ENCODE measurements at places on chromosomes 12 and 14. TPM values are rescaled to one million over a fixed set of nuclear protein-coding genes. Genes with fewer than 3 reads are reported as not detected.

GRCh38 chr12:22880331-22880730 lies 255.4 kb downstream of the ETNK1 start:
- DNase-seq: no peak

DNA sequence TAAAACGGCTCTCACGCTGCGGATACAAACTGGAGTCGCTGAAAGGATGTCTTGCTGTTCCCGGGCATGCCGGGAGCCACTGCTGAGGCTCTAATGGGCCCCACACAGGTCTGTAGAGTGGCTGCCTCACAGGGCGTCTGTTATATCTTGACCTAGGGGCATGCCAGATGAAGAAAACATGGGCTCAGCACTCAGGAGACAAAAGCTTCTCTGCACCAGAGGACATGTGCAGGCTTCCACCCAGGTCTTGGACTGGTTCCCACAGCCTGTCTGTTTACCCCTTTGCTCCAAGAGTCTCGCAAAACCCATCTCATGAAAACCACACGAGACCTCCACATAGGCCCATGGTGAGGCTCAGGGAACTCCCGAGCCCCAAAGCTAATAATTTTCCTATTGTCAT lies 134.2 kb downstream of the RPS29 start:
- no peak for DNase-seq

DNA sequence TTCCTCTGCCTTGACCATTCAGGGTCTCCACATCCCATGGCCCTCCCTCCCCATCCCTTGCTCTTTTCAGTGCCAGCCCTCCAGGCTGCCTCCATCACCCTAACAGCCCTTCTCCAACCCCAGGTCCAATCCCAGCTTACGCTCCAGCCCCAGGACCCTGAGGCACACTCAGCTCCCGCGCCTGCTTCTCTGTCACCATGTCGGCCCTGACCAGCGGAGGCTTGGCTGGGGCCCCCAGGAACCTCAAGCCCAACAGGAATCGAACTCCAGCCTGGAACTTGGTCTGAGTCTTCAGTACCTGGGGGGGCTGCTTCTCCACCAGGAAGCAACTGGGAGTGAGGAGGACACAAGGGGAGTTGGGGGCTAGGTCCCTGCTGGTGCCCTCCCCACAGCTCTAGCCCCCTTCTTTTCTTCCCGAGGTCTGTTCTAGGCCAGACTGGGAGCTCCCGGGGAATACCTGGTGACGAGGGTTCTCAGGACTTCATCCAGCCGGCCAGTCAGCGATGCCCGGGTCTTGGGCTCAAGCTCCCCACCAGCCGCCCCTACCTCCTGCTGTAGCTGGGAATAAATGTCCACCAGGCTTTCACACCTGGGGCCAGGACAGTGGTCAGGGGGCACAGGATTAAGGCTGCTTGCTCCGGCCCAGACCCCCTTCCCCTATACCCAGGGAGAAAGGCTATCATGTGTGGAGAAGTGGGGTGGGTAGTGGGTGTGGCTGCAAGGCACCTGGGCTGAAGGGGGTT lies 6.0 kb downstream of the STAT6 start:
- DNase-seq: no peak

DNA sequence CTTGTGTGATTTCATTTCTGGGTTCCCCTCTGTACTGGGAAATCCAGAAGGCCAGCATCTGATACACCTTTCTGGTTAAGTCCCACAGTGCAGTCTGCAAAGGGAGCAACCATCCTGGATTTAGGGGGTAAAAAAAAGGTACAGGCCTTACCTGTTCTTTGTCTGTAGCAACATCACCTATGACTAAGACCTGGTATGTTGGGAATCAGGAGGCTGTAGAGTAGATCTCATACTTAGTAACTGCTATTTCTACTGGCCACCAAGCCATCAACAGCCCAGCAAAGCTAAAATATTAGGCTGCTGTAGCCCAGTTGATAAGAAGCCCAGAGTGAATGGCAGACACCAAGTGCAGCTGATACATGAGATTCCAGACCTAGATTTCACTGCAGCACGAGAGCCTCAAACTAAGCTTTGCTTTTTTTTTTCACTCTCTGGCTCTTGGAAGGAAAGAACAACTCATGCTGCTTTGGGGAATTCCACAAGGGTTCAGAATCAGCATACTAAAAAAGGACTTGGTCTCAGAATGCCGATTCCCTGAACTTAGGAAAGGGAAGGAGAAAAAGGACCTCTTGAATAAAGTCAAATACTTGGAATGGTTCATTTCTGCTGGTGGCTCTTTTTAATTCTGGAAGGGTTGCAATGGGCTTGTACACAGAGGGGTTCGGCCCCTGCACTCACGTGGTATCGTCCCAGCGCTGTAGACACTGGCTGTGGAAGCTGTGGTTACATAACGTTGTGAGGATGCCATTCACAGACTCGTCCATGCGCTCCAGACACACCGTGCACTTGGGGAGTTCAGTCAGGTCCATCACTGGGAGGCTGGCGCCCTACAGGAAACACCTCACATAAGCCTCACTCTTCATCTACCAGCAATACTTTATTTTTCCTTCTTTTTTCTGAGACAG lies 20.5 kb downstream of the BRAP start:
- no peak for DNase-seq

DNA sequence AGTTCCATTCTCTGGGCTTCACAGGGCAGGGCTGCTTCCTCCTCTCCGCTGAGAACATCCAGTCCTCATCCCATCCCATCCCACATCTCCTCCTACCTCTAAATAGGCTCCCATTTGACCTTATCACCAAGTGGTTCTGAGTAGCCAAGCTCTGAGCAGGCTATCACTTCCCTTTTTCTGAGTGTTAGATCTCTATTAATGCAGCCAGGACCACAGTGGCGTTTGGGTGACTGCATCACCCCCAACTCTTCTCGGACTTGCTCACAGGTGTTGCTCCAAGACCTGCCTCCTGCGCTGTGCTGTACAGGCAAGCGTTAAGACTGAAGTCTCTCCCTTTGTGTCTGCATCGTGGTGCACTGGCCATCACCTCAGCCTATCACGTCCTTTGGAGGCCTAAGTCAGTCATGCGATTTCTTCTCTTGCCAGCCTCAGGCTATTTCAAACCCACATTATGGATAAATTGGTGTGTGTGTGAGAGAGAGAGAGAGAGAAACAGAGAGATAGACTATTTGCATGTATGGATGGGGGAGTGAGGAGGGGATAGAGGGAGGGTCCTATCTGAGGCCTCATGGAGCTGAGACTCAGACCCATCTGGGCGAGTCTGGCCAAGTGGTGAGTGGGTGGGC lies 12.4 kb upstream of the HHIPL1 start:
- DNase-seq: no peak

GRCh38 chr14:34872822-34873588 lies 2.2 kb downstream of the BAZ1A start:
- DNase-seq: no peak

- DNase-seq: no peak
Measured at GRCh38 chr12:86230516-86231146, 25.6 kb downstream of the MGAT4C start.

GRCh38 chr12:114835031-114835430 lies 151.1 kb upstream of the TBX3 start:
- no peak for DNase-seq

DNA sequence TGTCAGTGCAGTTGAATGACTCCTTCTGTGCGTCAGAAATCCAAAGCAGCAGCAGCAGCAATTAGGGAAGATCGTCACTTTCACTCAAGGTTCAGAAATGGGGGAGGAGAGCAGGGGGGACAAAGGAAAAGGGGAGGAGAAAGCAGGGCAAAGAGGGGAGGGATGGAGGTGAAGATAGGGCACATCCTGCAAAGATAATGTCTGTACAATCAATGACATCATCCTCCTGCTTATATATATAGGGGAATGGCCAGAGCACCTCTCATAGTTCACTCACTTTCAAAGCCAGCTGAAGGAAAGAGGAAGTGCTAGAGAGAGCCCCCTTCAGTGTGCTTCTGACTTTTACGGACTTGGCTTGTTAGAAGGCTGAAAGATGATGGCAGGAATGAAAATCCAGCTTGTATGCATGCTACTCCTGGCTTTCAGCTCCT lies at the start of gene NTS:
Gene NTS (plus strand): TSS at position 265 of the 431 bp plus-strand sequence. CDS start 109 bp downstream, at position 374.
- DNase-seq: no peak

GRCh38 chr14:103857256-103857655 lies 9.9 kb upstream of the PPP1R13B start:
- DNase-seq: no peak

MYO1A gene
- total RNA-seq: 3.3 TPM

PPFIA2 gene
- not detected for total RNA-seq

Measured in activated naive CD4-positive, alpha-beta T cell treated with anti-CD3 and anti-CD28 coated beads, Interleukin-2, amount 50 U/mL, for 72 hours (primary cell).